ENCODE measurements at places on chromosomes 4 and X.

GRCh38 chr4:111046811-111047210 lies 423.9 kb upstream of the PITX2 start:
- DNase-seq: no peak

DNA sequence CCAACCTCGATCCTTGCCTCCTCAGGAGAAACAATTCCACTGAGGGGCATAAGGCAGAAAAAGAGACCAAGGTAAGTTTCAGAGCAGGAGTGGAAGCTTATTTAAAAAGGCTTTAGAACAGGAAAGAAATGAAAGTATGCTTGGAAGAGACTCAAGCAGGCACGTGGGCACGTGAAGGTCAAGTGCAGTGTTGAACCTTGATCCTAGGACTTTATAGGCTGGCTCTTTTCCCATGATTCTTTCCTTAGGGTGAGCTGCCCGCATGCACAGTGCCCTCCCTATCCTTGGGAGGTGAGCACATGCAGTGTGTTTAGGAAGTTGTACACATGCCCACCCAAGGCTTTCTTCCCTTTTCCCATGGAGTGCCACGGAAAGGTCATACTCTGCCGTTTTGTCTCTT lies 4.0 kb upstream of the PI4K2B start:
- DNase-seq: no peak

DNA sequence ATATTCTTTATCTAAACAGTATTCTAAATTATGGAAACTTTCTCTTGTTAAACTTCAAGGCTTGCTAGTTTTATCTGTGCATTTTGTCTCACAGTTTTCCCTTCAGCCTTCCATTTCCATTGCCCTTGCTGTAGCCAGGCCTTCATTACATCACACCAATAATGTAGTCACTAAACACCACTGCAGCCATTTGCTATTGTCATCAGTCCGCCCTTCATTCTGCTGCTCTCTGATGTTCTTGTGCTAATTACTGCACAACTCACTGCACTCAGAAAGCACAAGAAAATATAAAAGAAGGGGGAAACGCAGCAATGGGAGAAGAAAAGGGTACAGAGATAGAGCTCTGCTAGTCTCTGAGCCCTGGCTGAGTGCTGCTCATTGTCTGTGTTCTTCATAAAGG lies 239.6 kb upstream of the FSTL5 start:
- no peak for DNase-seq

DNA sequence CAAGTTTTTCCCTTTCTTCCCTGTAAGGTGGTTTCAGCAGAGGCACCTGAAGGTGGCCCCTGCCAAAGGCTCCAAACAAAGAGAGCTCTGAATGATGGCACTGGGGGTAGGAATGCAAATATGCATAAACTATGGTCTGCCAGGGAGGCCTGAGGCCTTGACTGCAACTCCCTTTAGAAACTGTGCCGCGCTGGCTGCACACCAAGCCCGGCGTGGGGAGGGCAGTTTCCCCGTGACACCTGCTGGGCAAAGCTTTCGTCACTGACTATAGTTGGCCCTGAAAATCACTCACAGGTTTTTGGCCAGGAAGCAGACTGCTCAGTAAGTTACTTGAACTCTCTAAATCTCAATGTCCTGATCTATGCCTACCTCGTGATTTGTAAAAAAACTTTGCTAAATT lies 97.8 kb upstream of the ATOH1 start:
- DNase-seq: no peak

- DNase-seq: no peak
Observed at GRCh38 chr4:56464581-56464980, 2.8 kb upstream of the SRP72 start.

DNA sequence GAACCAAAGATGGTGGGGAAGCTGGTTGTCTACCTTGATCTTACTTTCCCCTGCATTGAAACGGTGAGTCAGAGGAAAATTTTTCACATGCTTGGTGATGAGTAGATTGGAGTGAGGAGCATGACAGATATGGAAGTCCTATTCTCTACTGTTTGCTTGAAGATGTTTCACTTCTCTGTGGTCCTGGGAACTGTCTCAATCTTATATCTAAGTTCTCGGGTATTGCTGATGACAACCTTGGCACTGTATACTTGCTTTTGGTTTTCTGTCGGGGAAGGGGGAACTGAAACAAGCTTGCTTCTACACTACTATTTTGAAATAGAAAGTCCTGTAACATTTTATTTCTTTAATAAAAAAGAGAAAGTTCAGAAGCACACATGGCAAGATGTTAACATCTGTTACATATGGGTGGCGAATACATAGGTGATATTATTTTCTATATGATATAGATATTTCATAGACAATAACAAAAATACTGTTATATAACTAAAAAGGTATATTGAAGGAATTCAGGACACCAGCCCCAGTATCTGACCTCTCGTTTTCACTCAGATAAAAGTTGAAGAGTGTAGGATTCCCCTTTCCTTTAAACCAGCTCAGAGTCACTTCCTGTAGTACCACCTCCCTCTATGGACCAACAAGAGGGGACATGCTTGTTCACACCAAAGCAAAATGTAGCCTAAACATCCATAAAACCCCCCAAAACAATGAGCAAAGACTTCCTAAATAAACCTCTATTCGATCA lies 88.8 kb downstream of the FMR1NB start:
- DNase-seq: no peak

DNA sequence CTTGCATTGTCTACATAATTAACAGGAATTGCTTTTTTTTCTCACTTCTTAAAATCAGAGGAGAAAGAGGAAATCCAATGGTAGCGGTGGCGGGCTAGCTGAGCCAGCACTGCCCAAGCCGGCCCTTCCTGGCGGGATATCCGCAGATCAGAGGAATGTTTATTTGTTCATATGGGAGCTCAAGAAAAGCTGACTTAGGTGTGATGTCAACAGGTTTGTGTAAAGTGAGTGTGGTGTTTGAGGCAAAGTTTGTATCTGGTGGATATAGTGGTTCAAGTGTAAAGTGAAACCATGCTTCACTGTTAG lies 466 bp upstream of the SLC39A8 start:
- no peak for DNase-seq

- no peak for DNase-seq
Observed at GRCh38 chr4:89111833-89112563, 665 bp downstream of the TIGD2 start.

GRCh38 chr4:15171725-15172124 lies 169.4 kb downstream of the CPEB2 start:
- DNase-seq: no peak

- no peak for DNase-seq
Observed at GRCh38 chr4:41373221-41373620, 116.5 kb downstream of the UCHL1 start.

- DNase-seq: no peak
Observed at GRCh38 chr4:89765966-89766365, 71.0 kb downstream of the SNCA start.

DNA sequence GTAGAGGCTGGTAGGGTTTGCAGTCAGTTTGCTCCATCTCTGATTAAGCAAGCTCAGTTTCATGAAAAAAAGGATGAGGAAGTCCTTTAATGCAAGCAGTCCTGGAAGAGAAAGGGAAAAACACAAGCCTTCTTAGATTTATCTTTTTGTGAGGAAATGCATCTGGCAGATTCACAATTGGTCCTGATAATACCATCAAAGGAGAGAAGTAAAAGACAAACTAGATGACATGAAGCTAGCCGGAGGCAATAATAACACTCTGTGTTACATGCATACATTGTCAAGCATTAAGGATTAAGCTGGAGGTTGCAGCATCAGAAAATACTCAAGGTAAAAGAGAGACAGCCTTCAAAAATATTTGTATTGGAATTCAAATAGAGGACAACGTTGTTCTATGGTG lies 356.0 kb upstream of the TEX13C start:
- DNase-seq: no peak

- peak; percentile 34 for DNase-seq
Observed at GRCh38 chrX:120213438-120214265, 37.0 kb upstream of the ZBTB33 start.

GRCh38 chr4:52091801-52092200 lies 40.7 kb downstream of the SPATA18 start:
- no peak for DNase-seq

DNA sequence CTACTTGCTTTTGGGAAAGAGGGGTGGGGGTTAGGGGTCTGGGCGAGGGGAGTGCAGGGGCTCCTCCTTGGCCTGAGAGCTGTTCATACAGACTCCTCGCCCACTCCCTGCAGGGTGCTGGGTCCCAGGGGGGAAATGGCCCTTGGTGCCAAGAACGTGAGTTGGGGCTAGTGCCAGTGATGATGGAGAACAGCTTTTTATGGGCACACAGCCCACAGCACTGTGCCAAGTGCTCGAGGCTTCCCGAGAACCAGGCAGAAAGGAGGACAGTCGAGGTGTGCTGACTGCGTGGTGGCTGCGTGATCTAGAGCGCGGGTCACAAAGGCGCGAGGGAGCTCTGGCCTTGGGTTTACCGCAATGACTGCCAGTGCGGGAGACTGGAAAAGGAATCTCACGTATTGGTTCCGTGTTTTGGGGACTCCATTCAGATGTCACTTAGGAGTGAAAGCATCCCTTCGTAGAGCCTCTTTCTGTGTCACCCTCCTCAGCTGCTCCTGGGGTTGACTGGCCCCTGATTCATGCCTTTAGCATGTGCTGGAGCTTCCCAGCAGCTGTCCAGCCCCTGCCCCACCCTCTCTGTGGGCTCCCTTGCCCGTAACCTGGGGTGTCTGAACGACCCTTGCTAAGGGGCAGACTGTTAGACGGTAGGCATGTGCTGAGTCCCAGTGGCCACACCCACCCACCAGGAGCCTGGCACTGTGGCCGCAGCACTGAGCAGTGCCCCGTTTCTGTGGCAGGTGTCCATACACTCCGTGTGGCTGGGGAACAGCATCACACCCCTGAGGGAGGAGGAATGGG lies 20.9 kb upstream of the MSANTD1 start:
- no peak for DNase-seq

GRCh38 chr4:16897991-16898827 lies at the start of gene LDB2:
Gene LDB2 (minus strand): TSS chr4:16898645.
- no peak for DNase-seq

DNA sequence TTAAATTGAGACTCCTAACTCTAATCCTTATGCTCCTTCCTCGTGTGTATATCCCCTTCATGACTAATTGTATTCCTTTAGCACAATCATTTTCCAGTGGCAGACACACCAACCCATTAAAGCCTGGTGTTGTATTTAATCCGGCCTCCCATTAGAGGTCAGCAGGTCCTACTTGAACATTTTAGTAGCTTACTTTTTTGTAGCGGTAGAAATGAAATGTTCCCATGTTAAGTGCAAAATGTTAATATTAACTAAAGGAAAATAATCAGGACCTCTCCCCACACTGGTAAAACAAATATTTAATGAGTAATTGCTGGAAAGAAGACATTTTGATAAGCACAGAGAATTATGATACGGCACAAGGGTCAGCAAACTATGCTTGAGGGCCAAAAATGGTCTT lies 3.4 kb downstream of the RAB33B start:
- no peak for DNase-seq

GRCh38 chr4:27005501-27005900 lies 144.9 kb downstream of the STIM2 start:
- no peak for DNase-seq

DNA sequence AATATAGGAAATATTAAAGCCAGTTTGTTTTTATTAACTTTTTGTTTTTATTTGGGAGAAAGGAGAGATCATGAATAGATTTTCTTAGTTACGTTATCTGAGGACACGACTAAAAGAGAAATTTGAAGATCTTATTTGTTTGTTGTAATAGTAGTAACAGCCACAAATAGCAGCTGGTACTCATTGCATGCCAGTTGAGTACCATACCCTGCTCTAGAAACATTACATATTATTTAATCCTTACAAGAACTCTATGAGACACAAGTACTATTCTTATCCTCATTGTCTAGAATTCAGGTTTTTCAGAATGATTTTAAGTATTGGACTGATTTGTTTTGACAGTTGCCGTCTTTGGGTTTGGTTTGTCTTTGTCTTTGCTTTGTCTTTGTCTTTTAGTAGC lies 31.8 kb downstream of the USP53 start:
- no peak for DNase-seq

- no peak for DNase-seq
Observed at GRCh38 chr4:185709802-185710486, 102.0 kb downstream of the SORBS2 start.

GRCh38 chr4:174702979-174703478 lies 126.0 kb downstream of the GLRA3 start:
- no peak for DNase-seq

- no peak for DNase-seq
Observed at GRCh38 chr4:97593248-97593647, 550.0 kb downstream of the STPG2 start.

DNA sequence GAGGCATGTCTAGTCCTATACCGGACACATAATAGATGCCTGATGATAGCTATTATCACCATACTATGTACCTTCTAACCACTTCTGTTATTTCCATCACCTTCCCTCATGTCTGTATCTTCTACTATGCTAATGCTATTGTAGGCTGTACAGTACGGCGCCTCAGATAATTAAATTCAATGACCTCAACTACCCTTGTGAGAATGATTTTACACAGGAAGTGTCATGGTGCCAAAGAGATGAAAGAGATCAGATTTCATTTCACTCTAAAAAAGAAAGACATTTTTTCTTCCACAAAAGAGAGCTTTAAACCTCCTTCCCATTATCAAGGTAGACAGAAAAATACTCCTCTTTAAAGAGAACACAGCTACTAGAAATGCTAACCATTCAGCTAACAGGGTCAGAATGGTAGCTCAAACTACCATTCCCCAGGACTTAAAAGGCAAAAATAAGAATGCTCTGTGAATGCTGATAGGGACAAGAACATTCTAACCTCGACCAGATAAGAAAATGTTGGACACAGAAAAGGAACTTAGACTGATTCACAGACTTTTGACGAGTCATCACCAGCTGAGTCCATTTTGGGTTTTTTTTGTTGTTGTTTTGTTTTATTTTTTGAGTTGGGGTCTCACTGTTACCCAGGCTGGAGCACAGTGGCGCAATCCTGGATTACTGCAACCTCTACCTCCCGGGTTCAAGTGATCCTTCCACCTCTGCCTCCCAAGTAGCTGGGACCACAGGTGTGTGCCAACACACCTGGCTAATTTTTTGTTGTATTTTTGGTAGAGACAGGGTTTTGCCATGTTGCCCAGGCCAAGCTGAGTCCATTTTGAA lies 99.2 kb upstream of the RAPGEF2 start:
- DNase-seq: no peak

- no peak for DNase-seq
Observed at GRCh38 chr4:3223956-3224748, 24.8 kb upstream of the MSANTD1 start.

DNA sequence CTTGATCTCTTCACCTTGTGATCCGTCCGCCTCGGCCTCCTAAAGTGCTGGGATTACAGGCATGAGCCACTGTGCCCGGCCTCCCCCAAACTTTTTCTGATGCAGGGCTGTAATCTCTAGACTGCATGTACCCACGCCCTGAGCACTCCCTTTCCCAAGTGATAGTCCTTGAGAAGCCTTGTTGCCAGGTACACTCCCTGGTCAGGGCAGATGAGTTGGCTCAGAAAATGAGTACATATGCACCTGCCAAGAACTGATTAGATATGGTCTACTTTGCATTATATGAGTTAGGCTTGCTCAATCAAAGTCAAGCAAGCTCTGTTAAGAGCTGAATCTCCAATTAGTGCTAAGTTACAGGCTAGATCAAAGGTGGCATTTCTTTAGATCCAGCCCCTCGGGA lies 20.3 kb downstream of the APOO start:
- DNase-seq: no peak

Data from T follicular helper cell (primary cell).